ENCODE measurements at places on chromosomes 12 and 14.

DNA sequence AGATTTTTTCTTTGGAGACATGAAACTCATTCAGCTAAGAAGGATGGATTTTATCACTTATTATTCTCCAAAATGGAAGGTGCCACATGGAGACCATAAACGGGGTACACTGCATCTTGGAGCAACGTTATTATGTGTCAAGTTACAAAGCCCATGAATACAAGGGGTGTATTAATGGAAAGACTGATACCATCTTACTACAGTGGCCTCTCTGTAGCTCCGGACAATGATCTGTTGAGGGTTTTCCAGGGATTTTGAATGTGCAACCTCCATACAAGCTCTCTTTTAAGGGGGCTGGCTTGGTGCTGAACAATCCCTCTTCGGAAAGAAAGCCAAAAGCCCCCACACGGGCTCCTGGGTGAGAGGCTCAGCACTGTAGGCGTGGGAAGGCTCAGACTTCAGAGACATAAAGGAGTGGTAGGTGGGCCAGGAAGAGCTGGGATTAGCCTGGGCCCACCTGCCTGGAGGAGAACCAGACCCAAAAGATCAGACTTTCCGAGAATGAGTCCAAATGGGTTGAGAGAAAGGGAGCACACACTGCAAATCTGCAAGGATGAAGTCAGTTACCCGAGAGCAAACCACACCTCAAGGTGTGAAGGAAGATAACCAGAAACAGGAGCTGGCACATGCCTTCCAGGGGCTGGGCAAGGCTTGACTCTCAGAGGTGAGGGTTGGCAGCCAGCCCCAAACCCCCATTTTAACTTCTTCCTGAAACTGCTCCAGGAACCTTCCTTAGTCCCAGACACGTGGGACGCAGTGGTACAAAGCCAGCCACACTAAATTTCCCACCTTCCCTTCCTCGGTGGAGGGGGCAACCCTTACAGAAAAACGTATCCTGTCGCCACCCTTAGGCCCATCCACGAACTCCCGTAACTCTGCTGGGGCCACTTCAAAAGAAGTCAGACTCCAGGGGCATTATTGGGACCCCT lies 1.5 kb downstream of the VPS37B start:
- no peak for DNase-seq

DNA sequence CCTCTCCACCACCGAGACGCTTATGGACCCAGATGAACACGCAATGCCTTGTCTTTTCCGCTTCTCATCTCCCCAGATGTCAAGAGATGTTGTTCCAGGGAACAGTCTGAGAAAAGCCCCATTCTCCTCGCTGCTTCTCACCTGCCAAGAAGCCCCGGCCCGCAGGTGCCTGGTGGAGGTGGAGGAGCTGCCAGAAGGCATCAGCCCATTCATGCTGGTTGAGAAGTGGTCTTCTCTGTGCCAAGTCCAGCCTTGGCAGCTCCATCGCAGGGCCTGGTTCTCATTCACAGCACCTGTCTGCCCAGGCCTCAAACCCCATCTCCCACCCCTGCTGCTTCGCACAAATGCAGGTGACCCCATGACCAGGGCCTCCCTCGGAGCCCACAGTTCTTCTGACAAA lies 42.3 kb upstream of the TMEM263 start:
- no peak for DNase-seq

DNA sequence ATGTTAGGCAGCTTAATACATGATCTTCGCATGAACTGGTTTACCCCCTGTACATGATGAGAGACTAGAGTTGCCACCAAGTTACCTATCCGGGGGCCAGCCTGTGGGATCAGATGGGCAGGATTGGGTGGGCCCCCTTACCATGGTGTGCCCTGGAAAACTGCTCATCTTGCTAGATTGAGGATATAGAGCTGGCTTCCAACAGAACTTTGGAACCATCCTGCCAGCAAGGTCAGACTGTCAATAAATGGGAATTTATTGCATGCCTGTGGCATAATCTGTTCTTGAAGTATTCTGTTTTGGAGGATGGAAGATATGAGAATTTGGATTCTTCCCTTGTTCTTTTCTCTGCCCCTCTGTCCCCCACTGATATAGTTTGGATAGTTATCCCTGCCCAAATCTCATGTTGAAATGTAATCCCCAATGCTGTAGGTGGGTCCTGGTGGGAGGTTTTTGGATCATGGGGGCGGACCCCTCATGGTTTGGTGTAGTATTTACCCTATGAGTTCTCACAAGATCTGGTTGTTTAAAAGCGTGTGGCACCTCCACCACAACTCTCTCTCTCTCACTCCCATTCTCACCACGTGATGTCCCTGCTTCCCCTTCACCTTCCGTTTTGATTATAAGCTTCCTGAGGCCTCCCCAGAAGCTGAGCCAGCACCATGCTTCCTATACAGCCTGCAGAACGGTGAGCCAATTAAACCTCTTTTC lies 3.7 kb upstream of the TM9SF1 start:
- no peak for DNase-seq

DNA sequence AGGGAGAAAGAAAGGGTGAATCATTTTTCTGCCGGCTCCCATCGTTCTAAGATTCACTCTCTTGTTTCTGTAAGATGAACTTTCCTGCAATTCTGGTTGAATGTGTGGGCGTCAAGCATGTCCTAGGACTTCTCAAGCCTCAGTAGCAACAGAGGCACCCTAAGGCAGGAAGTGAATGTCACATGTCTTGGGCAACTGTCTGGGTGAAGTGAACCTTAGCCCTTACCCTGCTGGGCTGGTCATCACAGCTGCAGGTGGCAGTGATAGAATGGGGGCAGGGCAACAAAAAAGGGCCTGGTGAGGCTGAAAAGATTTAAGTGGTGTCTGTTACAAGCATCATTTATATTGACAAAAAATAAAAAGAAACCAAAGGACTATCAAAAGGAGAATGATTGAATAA lies 45.9 kb upstream of the CAND1 start:
- no peak for DNase-seq

GRCh38 chr14:23399591-23399990 lies 8.5 kb downstream of the MYH6 start:
- DNase-seq: no peak

GRCh38 chr14:68153275-68153674 lies 333.7 kb downstream of the RAD51B start:
- no peak for DNase-seq

Measured in stimulated activated CD8-positive, alpha-beta memory T cell treated with anti-CD3 and anti-CD28 coated beads, Interleukin-4, amount 100 ng/mL, for 1 hour (primary cell).